ENCODE measurements at places on chromosomes 11 and 22.

- DNase-seq: no peak
Measured at GRCh38 chr22:37792494-37792893, 15.2 kb upstream of the GCAT start.

GRCh38 chr11:6319704-6320410, 444 bp downstream of the CAVIN3 start:
- DNase-seq: peak; percentile 71

GRCh38 chr11:27694992-27695391, 5.3 kb downstream of the BDNF start:
- peak; percentile 38 for DNase-seq

DNA sequence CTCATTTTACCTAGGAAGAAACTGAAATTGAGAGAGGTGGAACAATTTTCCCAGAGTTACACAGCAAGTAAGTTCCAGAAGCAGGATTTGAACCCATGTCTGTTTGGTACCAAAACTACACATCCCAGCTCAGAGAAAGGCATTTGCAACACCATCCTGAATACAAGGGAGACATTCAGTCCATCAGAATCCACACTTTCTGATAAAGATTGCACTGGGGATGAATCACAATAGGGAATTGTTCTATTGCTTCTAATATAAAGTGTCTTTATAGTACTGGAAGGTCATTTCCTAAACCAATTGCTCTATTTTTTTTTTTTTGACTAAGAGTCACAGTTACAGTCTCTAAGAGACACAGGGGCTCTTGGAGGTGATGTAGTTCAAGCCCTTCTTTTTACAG, 208.1 kb upstream of the CADM1 start:
- DNase-seq: no peak

- DNase-seq: no peak
Measured at GRCh38 chr11:57630171-57630570, 19.5 kb downstream of the YPEL4 start.

DNA sequence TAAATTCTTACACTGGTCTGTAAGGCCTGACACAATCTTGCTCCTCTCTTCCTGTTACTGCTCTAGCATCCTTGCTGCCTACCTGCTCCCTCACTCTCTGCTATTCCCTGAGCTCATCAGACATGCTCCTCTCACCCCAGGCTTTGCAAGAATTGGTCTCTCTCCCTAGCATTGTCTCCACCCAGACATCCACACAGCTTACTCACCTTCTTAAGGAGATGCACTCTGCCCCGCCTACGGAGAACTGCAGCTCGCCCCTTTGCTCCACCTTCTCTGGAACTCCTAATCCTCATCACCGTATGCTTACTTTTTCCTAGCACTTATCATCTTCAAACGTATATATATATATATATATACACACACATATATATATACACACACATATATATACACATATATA, 23.3 kb upstream of the TMPRSS5 start:
- no peak for DNase-seq

All from LoVo (cell line).